ENCODE measurements at places on chromosomes 5 and 9.

DNA sequence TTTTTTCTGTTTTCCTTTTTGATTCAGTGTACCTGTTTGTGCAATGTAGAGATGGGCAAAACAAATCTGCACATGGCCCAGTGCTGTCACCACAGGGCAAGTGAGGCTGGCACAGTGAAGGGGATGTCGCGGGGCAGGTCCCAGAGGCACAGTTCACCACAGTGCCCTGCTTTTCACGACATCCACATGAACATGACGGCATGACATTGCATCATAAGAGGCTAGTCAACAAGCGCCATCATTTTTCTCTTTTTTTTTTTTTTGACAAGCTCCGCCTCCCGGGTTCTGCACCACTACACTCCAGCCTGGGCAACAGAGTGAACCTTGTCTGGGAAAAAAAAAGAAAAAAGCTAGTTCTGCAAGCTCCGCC is 42.9 kb upstream of the VDAC1 start:
- H3K27me3 ChIP-seq = no peaks in the 10 kb centered on the region
- peaks cover 55% of the 10 kb centered on the region for H3K4me1 ChIP-seq
- no peak overlapping the region for H3K4me3 ChIP-seq
- H3K27ac ChIP-seq = no peak overlapping the region

DNA sequence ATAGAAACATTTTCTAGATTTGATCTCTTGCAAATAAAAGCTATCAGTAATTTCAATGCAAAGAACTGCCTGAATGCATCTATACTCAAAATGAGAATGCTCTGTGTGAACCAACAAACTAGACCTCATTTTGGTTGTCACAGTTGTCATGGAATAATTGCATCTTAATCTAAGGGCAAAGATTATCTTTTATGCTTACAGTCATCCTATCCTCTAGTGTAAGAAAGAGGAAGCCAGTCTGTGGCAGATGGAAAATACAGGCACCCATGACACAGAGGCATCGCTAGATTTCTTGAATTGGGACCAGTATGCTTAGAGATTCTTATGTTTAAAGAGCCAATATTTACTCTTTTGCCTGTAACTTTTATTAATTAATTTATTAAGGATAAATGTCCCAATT is 95.0 kb downstream of the MACIR start:
- no peaks in the 10 kb centered on the region for H3K36me3 ChIP-seq
- no peak overlapping the region for H3K27ac ChIP-seq
- peaks cover 4% of the 10 kb centered on the region for H3K27me3 ChIP-seq

DNA sequence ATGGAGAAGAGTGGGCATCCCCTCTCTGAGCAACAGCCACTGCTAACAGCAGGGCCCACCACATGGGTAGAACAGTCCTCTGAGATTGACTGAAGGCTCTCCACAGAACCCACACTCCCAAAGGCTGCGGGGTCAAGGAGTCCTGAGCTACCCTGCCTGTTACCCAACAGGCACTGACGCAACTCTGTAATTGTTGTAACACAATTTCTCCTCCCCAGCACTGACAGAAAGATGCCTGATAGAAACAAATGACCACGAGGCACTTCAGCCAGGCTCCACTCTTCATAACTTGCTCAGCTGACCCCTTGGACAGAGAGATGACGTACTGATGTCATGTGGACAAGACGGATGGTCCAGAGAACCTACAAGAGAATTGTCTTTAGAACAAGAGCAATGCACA is 220.7 kb downstream of the SPOCK1 start:
- H3K27ac ChIP-seq = no peak overlapping the region
- DNase-seq = no peak
- H3K36me3 ChIP-seq = no peaks in the 10 kb centered on the region
- no peaks in the 10 kb centered on the region for H3K4me1 ChIP-seq
- no peaks in the 10 kb centered on the region for H3K27me3 ChIP-seq

GRCh38 chr5:170176916-170177315 is 55.9 kb upstream of the C5orf58 start:
- H3K4me3 ChIP-seq = no peak overlapping the region
- H3K4me1 ChIP-seq = no peaks in the 10 kb centered on the region
- no peaks in the 10 kb centered on the region for H3K27me3 ChIP-seq
- H3K36me3 ChIP-seq = no peaks in the 10 kb centered on the region

- H3K27ac ChIP-seq = no peak overlapping the region
- H3K4me3 ChIP-seq = no peak overlapping the region
- no peak for DNase-seq
These were observed 56.2 kb downstream of the CNTLN start for GRCh38 chr9:17191082-17191481.

DNA sequence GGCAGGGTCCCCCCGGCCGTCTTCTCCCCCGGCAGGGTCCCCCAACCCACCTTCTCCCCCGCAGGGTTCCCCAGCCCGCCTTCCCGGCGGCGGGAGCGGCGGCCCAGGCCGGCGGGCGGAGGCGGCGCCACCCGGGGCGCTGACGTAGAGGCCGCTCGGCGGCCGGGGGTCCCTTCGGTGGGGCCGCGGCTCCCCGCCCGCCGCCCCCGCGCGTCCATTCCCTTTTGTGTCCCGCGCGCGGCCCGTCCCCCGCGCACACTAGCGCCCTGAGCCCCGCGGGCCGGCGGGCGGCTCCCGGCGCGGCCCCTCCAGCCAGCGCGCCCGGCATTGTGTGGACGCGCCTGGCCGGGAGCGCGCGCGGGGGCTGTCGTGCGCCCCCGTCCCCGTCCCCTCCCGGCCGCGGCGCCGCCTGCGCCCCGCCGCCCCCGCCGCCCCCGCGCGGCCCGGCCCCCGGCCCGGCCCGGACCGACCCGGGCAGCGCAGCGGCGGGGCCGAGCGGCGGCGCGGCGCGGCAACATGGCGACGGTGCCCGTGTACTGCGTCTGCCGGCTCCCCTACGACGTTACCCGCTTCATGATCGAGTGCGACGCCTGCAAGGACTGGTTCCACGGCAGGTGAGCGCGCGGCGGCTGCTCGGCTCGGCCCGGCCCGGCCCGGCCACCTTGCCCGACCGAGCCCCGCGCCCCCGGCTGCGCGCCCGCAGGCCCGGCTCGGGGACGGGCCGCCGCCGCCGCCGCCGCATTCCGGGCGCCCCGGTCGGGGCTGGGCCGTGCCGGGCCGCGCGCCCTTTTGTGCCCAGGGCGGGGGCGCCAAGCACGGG is at the start of gene PHF2:
TSS of gene PHF2 (plus strand) at position 327 of the 820 bp plus-strand sequence. CDS start at position 517, 190 bp downstream.
- H3K27ac ChIP-seq = peak within 1 kb of the TSS; percentile 96
- H3K4me1 ChIP-seq = peaks cover 22% of the 10 kb centered on the region
- H3K4me3 ChIP-seq = peak within 1 kb of the TSS; percentile 88
- H3K27me3 ChIP-seq = no peaks in the 10 kb centered on the region

GRCh38 chr9:16333691-16334090 is 536.8 kb downstream of the BNC2 start:
- no peak for DNase-seq
- no peaks in the 10 kb centered on the region for H3K4me1 ChIP-seq
- H3K4me3 ChIP-seq = no peak overlapping the region
- no peaks in the 10 kb centered on the region for H3K36me3 ChIP-seq
- no peaks in the 10 kb centered on the region for H3K27me3 ChIP-seq

GRCh38 chr9:134043531-134043988 is 18.3 kb downstream of the BRD3OS start:
- no peak overlapping the region for H3K4me3 ChIP-seq
- H3K27ac ChIP-seq = no peak overlapping the region
- H3K27me3 ChIP-seq = no peaks in the 10 kb centered on the region
- H3K4me1 ChIP-seq = no peaks in the 10 kb centered on the region

- peaks cover 4% of the 10 kb centered on the region for H3K27me3 ChIP-seq
- no peak overlapping the region for H3K27ac ChIP-seq
- no peaks in the 10 kb centered on the region for H3K4me1 ChIP-seq
- DNase-seq = no peak
- H3K4me3 ChIP-seq = no peak overlapping the region
- no peaks in the 10 kb centered on the region for H3K36me3 ChIP-seq
These were observed 96.3 kb upstream of the RANBP3L start for GRCh38 chr5:36397901-36398536.

DNA sequence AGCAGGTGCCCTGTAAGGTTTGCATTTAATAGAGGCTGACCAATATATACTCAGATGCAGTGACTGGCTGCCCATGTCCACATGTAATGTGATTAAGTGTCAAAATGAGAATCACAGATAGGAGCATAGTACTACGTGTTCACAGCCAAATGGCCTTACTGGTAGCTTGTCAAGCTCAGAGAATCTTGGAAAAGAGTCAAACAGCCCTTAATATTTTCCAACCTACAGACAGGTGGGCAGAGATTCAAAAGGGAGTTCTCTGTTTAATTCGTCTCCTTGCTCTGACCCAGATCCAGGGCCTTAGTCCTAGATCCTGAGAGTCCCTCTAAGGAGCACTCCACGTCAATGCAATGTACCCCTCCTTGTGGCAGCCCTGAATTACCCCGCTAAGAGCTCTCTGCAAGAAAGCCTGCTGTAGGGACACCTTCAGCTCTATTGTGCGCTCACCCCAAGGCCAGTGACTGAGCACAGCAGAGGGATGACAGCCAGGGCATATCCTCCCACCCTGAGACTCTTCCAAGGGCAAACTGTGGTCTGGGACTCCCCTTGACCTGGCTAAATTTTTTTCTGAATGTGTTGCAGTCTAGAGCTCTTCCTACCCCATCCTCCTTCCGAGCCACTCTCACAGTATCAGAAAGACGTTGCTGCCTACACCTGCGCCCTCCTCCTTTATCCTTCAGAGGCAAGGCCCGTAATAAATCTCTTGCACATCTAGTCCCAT is 159.2 kb downstream of the SNCAIP start:
- no peaks in the 10 kb centered on the region for H3K4me1 ChIP-seq
- no peaks in the 10 kb centered on the region for H3K36me3 ChIP-seq
- DNase-seq = no peak
- H3K27ac ChIP-seq = no peak overlapping the region

DNA sequence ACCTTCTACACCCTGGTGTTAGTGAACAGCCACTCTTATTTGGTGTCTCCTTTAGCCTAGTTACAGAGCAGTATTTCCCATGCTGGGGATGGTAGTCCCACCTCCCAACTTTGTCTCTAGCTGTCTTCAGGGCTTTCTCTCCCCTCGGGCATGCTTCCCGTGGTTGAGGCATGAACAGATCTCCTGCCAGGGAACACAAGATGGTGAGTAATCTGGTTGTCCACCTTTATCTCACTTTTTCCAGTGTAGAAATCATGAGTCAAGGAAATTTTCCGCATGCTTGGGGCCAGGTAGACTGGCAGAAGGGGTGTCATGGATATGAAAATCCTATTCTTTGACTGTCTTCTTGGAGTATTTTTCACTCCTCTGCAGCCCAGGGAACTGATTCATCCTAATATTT is 532.9 kb downstream of the ANXA1 start:
- H3K27ac ChIP-seq = no peak overlapping the region
- H3K4me1 ChIP-seq = no peaks in the 10 kb centered on the region
- H3K4me3 ChIP-seq = no peak overlapping the region
- no peak for DNase-seq

- no peaks in the 10 kb centered on the region for H3K36me3 ChIP-seq
- no peaks in the 10 kb centered on the region for H3K4me1 ChIP-seq
- DNase-seq = no peak
- H3K27ac ChIP-seq = no peak overlapping the region
- H3K4me3 ChIP-seq = no peak overlapping the region
These were observed 96.7 kb downstream of the EDIL3 start for GRCh38 chr5:84287951-84288350.

GRCh38 chr5:91166059-91166807 is 216.9 kb downstream of the ARRDC3 start:
- H3K4me3 ChIP-seq = no peak overlapping the region
- H3K27ac ChIP-seq = no peak overlapping the region
- H3K4me1 ChIP-seq = peaks cover 15% of the 10 kb centered on the region
- no peaks in the 10 kb centered on the region for H3K27me3 ChIP-seq
- H3K36me3 ChIP-seq = no peaks in the 10 kb centered on the region
- DNase-seq = no peak

DNA sequence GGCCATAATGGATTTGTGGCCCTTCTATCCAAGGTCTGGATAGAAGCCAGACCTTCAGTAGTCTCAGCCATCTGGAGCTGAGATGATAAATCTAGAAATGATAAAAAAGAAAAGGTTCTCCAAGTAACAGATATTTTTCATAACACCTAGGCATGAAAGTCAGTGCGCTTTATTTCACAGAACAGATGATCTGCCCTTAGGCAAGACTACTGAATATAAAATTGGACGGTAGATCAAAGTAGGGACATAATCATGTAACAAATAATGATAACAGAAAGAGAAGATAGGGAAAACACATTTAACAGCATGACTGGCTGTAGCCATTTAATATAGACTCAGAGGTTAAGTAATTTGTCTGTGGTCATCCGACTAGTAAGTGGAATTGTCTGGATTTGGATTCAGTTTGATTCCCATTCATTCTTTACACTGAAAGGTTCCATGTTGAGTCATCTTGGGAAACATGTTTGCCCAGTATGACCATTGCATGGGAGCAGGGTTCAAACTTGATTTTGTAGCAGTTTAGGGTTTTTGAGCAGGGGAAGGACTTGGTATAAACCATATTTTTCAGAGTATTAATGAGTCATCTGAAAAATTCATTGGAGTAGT is 4.1 kb upstream of the CAVIN4 start:
- no peak overlapping the region for H3K4me3 ChIP-seq
- H3K4me1 ChIP-seq = no peaks in the 10 kb centered on the region
- DNase-seq = no peak
- no peaks in the 10 kb centered on the region for H3K27me3 ChIP-seq

GRCh38 chr9:113222482-113222841 is 1.1 kb downstream of the SLC31A1 start:
- DNase-seq = no peak
- no peaks in the 10 kb centered on the region for H3K27me3 ChIP-seq
- no peaks in the 10 kb centered on the region for H3K36me3 ChIP-seq

GRCh38 chr5:149938279-149938678 is 6.3 kb downstream of the PDE6A start:
- H3K36me3 ChIP-seq = no peaks in the 10 kb centered on the region
- H3K27ac ChIP-seq = no peak overlapping the region
- peaks cover 4% of the 10 kb centered on the region for H3K27me3 ChIP-seq
- no peaks in the 10 kb centered on the region for H3K4me1 ChIP-seq
- DNase-seq = no peak

GRCh38 chr5:67193439-67193807 is 3.2 kb downstream of the CD180 start:
- no peak for DNase-seq
- H3K4me3 ChIP-seq = no peak overlapping the region
- peaks cover 4% of the 10 kb centered on the region for H3K36me3 ChIP-seq
- no peaks in the 10 kb centered on the region for H3K27me3 ChIP-seq

DNA sequence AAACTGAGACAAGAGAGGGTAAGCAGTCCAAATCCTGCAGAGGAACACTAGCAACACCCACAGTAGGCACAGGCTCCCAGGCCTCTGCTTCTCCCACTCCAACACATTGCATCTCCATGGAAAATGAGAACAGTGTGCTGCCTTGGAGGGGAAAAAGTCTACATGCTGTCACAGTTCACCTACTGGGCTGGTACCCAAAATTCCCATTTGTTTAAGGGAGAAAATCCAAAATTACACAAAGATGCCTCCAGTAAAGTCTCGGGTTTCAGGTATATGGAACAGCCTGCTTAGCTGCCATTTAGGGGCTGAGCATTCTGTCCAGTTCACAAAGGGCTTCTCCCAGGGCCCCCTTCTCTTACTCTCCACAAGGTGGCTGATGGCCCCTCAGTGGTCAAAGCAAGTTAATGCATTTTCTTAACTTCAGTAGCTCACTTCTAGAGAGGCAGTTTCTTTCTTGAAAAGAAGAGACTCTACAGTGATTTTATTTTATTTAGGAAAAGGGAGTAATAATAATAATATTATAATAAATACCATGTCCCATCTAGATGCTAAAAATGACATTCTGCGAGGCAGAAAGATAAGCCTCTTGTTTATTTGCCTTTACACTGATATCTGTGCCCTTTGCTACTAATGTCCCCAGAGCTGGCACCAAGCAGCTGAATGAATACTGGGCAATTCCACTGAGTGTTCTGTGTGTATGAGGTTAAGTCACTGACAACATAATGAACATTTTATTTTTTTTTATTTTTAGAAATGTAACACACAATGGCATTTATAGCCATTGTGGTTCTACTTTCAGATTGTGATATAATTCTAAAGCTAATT is 89.4 kb downstream of the RGS7BP start:
- no peak overlapping the region for H3K27ac ChIP-seq
- H3K27me3 ChIP-seq = peaks cover 6% of the 10 kb centered on the region
- H3K36me3 ChIP-seq = no peaks in the 10 kb centered on the region
